ENCODE measurements at places on chromosomes 3 and 15.

- no peak for DNase-seq
Observed at GRCh38 chr15:39131609-39132008, 449.3 kb upstream of the THBS1 start.

- no peak for DNase-seq
Observed at GRCh38 chr3:67662733-67663132, 8.3 kb upstream of the SUCLG2 start.

DNA sequence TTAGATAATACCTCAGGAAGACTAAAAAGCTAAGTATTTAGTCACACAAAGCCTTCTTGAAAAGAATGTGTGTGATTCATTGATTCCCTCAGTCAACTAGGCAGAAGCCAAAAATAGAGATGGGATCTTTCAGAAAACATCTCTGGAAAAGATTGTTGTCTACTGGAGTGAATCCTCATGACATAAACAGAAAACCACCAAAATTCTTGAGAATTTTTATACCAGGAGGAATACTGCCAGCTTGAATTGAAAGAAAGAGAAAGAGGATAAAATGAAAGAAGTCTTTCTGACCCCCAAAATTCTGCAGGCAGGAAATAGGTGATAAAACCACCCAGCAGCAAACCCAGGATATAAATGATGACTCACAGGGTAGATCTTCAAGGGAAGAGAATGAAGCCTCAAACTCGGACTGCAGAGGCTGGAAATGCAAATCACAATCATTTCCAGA is 363.1 kb upstream of the PLSCR5 start:
- no peak for DNase-seq

DNA sequence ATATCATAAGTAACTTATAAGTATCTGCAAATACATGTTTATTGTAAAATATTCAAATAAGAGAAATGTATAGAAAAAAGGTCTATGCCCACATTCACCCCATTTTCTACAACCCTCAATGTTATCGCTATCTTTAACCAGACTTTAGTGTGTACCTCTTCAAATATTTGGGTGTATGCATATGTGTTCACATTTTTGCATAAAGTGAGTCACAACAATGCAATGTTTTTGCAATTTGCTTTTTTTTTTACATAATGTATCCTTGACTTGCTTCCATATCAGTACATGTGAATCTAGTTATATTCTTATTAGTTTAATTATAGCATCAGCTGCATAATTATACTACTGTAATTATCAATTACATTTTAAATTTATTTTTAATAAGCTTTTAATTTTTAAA is 117.3 kb upstream of the LYSMD4 start:
- no peak for DNase-seq

GRCh38 chr3:39141171-39141995 is 12.0 kb downstream of the CSRNP1 start:
- no peak for DNase-seq

DNA sequence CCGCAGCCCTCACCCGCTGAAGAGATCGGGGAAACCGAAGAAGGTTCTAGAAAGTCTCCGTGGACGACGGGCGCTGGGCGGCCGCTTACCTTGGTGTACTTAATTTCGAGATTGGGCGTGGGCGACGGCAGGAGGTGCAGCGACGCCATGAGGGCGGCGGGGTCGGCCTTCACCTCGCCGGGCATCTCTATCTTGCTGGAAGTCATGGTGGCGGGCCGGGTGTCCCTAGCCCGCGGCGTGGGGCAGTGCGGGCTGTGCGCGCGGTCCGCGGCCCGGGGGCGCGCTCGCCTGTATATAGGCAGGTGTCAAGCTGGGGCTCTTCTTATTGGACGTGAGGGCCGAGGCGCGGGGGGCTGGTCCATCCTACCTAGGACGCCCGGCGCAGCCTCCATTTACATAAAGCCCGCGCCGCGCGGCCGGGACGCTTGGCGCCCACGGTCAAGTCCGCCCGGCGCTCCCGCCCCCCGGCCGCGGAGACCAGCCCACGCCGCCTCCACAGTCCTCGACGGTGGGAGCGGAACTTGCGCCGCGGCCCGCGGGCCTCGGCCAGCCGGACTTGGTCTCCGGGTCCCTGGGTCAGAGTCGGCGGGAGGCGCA is at the start of gene ALDH1A2:
Gene ALDH1A2, minus strand, starts transcription at position 267 of the 597 bp plus-strand sequence. Its CDS starts 61 bp downstream, at position 206.
- peak; percentile 2 for DNase-seq

- no peak for DNase-seq
Observed at GRCh38 chr15:70418943-70419342, 321.2 kb upstream of the TLE3 start.

DNA sequence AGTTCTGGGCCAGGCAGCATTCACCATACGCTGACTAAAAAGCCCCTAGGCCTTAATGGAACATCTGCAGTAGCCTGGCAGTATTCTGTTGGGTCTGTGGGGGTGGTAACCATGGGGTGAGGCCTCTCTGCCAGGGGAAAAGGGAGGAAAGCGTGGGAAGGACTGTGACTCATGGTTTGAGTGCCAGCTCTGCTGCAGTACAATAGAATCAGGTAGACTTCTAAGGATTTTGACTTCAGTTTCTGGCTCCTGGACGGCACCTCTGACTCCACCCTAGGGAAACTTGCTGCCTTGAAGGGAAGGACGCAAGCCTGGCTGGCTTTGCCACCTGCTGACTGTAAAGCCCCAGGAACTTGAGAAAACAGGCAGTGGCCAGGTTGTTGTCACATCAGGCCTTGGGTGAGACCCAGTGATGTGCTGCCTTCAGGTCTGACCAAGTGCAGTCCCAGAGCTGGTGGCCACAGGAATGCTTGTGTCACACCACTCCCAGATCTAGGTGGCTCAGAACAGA is 148.6 kb downstream of the SUCNR1 start:
- DNase-seq = no peak

DNA sequence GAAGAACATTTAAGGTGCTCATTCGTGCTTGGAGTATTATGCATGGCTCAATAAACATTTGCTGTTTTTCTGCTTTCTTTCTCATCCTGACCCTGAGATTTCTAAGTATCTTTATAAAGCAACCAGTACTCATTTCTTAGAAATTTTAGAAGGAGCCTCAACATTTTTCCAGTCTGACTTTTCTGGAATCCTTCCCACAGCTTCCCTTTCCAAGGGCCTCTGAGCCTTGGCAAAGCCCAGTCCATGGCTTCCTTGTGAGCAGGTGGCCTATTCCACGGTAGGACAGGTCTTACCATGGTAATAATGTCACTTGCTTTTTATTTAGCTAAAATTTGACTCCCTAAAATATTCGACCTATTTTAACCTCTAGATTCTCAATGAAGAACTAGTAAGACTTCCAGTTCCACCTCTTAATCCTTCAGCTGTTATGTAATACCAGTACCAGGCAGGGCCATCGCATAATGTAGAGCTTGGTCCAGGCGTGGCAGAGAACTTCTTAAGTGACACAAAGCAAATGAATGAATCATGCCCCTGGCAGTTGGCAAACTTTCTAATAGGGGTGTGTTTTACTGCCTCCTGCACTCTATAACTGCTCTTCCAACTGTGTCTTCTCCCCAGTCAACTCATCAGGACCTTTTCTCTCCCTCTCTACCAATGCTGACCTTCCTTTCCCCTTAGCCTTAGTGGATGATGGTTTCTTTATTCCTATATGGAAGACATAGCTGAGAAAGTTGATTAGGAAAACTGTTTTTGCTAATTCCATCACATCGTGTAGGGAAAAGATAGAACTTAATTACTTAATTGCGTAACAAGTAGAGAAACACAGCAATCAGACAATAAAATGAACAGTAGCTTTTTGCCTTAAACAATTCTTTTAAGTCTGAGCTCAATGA is 894 bp upstream of the TM4SF4 start:
- DNase-seq = no peak

GRCh38 chr3:49928481-49929017 is 1.1 kb downstream of the MON1A start:
- DNase-seq = no peak

DNA sequence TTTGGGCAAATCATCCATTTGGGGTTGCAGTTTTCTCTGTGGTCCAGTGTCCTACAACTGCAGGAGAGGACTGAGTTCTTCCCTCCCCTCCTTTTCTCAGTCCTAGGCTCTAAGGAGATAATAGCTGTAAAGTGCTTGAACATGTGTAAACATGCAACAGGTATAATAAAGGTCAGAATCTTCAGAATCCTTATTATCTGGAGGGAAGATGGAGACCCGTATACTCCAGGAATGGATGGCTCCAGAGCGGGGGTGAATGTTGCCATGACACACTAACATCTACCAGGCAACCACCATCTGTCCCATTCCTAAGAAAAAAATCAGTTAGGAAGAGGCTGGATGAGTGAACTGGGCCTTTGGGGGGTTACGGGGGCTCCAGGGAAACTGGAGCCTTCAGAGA is 39.7 kb upstream of the GLCE start:
- DNase-seq = no peak

GRCh38 chr3:108820586-108820985 is 2.0 kb upstream of the TRAT1 start:
- DNase-seq = no peak

GRCh38 chr3:56894881-56895431 is 93.2 kb upstream of the ARHGEF3 start:
- no peak for DNase-seq

GRCh38 chr3:114157321-114157720 is 21.5 kb downstream of the DRD3 start:
- DNase-seq = no peak

Data from stimulated activated CD4-positive, alpha-beta T cell treated with anti-CD3 and anti-CD28 coated beads, TNF-alpha, amount 100 ng/mL, for 1 hour (primary cell).